Suppressor macrophage (primary cell): ENCODE measurements at places on chromosomes 7 and 10.

DNA sequence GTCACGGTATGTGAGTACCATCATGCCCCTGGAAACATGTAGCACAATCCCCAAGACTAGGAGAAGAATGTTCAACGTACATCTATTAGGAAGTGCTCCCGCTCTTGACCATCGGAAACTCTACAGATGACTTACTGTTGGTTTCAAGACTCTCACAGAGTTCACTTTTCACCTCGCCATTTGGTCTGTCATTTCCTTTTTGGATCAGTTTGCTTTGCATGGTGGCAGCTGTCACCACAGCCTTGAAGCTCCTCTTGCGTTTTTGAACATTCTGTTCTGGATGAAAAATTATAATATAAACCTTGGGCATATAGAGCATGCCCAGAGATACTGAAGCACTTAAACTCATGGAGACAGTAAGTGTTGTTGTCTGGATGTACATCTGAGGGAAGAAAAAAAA, 806.8 kb downstream of the GRM8 start:
- DNase-seq: no peak

GRCh38 chr10:91519899-91520514, 109.9 kb downstream of the HECTD2 start:
- DNase-seq: no peak

GRCh38 chr7:64879800-64880199, 23.3 kb upstream of the ZNF273 start:
- no peak for DNase-seq

- no peak for DNase-seq
Measured at GRCh38 chr7:88115816-88116215, 104.0 kb downstream of the SRI start.

DNA sequence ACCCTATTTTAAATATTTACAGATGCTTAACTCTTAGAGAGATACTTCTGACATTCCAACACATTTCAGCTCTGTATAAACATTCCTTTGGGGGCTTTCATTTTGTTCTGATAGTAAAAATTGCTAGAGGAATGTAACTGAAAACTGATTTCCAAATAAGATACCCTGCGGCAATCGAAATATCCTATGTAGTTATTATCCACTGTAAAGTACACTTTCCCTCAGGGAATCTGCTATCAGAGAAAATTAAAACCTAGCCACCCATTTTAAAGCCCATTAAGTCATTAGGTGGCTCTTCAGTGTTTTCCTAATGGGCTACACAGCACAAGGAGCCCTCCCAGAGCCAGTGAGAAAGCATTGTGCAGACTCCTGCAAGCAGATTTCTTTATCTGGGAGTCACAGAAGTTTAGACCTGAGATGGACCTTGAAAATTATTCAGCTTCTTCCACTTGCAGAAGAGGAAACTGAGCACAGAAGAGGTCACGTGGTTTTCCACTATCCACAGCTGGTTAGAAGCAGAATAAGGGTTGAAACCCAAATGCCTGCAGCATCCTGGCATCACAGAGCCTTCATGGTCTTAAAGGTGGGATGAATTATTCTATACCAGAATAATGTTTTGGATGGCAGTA, 12.6 kb upstream of the CPVL start:
- no peak for DNase-seq

- peak; percentile 79 for DNase-seq
Measured at GRCh38 chr10:30583778-30584415, 45.7 kb downstream of the LYZL2 start.

DNA sequence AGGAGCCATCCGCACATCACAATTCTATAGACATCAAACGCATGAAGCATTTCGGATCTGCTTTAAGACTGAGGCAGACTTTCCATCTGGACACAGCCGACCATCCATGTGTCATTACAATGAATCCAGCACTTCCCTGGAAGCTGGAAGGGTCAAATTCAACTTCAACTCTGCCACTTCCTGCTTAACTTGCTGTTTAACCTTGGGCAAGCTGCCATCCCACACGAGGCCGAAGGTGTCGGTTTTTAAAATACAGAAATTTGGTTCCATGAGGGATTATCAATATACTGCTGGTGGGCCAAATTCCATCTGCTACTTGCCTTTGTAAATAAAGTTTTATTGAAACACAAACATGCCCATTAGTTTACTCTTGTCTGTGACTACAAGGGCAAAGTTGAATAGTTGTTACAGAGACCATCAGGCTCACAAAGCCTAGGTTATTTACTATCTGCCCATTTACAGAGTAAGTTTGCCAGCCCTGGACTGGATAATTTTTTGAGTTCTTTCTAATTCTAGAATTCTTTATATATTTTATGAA, 134.6 kb downstream of the FAM204A start:
- DNase-seq: no peak

DNA sequence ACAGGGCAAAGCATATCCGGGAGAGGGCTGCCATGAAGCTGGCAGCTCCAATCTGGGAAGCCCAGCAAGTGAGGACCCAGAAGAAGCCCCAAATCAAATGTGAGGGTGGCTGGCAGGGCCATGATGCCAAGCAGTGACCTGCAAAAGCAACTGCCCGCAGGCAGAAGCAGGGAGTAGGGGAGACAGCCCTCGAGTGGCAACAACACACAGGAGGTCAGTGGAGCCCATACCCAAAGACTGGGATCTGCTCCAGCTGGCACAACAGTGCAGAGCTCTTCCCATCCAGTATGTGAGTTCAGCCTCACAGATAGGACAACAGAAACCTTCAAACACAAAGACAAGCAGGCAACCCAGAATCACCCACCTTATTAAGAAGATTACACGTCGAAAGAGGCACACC, 45.0 kb downstream of the GRID1 start:
- no peak for DNase-seq

- no peak for DNase-seq
Measured at GRCh38 chr10:34037499-34037898, 703.0 kb upstream of the NRP1 start.

DNA sequence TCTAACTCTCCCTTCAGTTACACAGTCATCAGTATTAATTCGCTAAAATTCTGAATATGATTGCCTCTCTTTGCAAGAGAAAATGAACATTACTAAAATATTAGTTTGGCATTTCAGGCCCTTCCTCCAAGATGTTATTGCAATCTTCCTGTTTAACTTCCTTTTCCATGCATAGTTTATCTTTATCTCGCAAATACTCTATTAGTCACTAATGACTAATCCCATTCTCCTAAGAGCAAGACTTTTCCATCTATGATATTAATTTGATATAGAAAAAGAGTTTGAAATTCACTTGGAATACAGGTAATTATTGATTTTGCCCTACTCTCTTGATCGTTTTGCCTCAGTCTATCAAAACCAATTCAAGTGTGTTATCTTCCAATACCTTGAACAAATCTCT, 41.8 kb upstream of the SEMA3A start:
- DNase-seq: peak; percentile 64

DNA sequence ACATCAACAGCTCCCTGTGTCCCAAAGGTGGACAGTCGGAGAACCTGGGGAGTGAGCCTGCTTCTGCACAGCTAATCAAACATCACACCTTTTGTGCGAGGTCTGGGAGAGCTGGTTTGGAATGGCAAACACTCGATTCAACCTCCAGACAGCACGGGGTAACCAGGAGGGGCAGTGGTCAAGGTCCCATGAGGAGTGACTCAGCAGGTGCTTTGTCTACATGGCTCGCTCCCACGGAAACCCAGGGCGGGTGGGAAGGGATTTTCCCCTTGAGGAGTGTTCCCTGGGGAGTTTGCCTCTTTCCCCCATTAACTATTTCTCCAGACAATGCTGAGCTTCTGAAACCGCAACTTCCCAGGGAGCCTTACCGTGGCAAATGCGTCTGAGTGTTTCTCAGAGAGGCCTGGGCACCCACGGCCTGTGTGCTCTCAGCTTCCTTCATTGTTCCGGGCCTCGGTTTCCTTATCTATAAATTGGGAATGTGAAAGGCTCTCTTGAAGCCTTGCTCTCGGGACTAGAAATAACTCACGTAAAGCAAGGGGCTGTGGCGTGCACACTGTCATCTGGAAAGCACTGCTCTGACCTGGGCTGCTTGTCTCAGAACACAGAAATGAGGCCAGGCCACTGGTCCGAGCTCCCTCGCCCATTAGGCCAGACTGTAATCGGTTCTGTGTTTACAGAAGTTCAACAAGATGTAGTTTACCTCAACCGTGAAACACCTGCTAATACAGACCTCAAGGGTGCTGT, 14.0 kb upstream of the GTPBP4 start:
- peak; percentile 13 for DNase-seq

DNA sequence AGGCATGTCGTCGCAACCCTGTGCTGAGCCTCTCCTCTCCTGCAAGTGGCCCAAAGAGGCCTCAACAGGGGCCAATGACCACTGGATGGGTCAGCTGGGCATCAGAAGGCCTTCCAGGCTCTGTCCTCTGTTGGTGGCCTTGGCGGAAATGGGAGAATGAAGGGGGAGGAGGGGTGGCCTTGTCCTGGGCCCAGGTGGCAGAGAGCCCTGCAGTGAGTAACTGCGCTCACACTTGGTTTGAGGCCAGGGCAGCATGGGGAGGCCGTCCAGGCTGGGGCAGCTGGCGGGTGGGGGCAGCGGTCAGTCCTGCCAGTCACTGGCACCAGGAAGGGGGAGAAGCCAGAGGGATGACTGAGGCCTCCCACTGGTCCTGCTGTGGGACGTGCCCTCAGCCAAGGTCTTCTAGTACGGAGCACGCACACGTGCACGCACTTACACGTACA, 59.8 kb downstream of the LHPP start:
- no peak for DNase-seq

- no peak for DNase-seq
Measured at GRCh38 chr7:147639037-147639436, 951.5 kb upstream of the C7orf33 start.

DNA sequence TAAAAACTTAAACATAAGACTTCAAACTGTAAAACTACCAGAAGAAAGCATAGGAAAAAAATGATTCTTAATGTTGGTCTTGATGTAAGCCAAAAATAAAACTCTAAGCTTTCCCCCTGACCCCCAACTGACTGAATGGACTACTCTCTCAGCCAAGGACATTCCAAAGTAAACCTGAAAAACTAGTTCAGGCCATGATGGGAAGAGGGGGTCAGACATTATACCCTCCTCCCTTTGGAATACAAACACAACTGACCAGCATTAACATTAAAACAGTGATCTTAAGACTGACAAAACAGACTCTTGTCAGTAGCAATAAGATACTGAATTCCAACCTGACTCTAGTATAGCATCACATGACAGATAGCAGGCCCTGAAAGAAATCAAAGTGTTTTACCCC, 13.5 kb upstream of the LRGUK start:
- DNase-seq: no peak

DNA sequence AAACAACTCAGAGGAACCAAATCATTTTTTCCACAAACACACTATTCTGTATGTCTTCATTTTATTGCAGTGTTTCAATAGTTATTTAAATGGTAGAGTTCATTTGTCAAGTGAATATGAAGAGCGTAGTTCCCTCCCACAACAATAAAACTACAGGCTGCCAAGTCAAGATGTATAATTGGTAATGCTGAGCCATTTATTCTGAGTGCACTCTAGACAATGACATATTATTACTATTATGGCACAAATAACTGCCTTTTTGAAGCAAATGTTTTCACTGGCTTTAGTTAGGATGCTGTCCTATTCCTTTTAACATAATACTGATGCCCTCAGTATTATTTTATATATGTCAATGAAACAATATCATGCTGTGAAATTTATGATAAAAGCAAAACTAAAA, 102.7 kb upstream of the PCDH15 start:
- DNase-seq: no peak

DNA sequence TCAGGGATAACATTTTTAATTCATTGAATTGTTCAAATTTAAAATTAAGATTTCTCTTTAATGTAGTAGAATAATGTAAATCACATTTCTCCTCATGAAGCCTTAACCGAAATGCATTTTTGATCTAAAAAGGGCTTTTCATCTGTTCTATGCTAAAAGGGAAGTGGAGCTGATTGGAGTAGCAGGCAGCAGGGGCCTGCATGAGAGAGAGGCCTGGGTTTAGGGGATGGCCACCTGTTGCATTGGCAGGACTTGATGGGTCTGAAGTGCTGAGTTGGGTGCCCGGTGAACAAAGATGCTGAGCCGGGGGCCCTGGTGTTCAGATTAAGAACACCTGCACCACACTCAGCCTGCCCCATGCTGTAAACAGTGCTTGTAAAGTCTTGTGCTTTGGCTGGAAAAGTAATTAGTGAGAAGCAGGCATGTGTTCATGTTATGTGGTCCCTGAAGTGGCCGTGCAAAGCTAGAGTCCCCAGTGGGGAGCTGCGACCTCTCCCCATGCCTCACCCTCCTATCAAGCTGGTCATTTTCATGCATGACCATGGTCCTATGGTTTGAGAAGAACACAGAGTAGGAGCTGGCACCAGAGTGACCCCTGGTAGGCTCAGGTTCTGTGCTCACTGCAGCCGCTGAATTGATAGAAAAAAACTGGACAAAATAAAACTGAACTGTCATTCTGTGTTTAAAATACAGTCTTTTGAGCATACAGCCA, 124.3 kb downstream of the ADCY1 start:
- no peak for DNase-seq

DNA sequence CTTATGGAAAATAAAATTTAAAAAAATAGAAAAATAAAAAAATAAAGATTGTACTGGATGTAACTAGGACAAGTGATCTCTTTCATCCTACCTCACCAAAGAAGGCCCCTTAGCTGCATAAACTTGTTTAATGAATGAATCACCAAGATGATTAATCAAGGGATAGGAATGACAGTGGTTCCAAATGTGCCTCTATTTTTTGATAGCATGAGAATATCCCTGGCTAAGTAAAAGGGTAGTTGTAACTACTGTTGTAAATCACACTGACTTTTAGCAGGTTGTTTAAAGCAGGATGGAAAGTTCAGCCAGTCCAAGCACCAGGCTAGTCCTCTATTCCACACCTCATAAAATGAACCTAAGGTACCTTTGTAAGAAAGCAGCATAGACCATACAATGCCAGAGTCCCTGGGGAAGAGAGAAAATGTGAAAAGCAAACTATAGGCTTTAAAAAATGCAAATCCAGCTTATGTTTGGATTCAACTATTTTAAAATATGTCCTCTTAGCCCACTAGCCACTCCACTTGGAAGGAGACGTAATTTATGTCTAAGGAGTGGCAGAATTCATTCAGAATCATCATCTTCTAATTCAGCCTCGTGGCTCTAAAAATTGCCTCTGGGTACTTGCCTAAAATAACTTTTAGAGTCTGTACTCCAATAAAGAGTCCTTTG, 126.8 kb downstream of the SKIDA1 start:
- DNase-seq: no peak

- no peak for DNase-seq
Measured at GRCh38 chr7:35375516-35375915, 121.6 kb upstream of the TBX20 start.

- peak; percentile 49 for DNase-seq
Measured at GRCh38 chr7:98240961-98241673, 10.9 kb downstream of the TECPR1 start.
